Neural crest cell (in vitro differentiated cells): ENCODE measurements at places on chromosomes 1 and 21.

- no peak for DNase-seq
Measured at GRCh38 chr1:147072482-147073432, 99.5 kb downstream of the PRKAB2 start.

DNA sequence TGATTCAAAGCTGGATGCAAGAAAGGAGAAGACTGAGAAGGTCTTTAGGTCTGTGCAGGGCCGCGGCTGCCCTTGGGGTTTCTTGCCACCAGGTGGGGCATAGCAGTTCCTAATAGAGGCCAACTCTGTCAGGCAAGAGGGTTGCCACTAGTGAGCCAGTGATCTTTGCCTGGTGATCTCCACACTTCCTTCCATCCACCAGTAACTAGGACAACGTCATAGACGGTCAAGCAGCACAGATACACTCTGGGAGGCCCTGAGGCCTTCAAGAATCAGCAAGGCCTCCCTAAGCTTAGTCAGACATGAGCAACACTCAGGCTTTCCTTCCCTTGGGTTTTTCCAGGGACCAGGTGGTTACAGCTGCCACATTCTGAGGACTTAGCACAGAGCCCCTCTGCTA is 32.9 kb upstream of the ATP2B4 start:
- no peak for DNase-seq

- peak; percentile 14 for DNase-seq
Measured at GRCh38 chr1:86155051-86155806, 1.3 kb downstream of the COL24A1 start.

GRCh38 chr1:20200966-20201365 is 14.6 kb upstream of the PLA2G2C start:
- no peak for DNase-seq

DNA sequence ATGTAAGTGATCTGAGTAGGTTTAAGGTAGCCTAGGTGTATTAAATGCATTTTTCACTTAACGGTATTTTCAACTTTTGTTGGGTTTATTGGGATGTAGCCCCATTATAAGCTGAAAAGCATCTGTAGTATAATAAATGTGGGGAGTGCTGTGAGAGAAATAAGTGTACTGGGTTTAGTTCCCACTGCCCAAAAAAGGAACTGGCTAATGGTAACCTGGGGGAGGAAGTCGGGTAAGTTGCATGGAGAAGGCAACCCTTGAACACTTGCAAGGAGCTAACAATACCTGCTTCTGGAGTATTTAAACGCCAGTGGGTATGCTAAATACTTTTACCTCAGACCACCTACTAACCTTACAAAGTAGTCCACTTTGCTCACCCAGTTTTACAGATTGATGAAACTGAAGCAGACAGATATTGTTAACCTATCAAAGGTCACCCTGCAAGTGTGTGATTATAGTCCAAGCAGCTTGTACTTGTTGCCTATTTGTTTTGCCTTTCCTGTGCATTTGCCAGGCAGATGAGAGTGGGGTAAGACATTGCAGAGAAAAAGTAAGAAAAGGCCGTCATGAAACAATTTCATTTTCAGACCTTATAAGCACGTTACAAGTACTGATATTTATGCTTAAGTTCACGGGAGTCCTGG is 7.6 kb upstream of the SHISA4 start:
- no peak for DNase-seq

DNA sequence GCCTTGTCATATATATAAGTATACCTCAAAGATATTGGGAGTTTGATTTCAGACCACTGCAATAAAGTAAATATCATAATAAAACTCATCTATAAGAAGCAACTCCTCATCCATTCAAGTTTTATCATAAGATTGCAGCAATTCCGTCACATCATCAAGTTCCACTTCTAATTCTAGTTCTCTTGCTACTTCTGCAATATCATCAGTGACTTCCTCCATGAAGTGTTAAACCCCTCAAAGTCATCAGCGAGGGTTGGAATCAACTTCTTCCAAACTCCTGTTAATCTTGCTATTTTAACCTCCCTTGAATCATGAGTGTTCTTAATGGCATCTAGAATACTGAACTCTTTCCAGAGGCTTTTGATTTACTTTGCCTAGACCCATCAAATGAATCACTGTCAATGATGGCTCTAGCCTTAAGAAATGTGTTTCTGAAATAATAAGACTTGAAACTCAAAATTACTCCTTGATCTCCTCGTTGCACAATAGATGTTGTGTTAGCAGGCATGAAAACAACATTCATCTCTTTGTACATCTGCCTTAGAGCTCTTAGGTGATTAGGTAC is 88.3 kb downstream of the RPE65 start:
- DNase-seq: no peak

DNA sequence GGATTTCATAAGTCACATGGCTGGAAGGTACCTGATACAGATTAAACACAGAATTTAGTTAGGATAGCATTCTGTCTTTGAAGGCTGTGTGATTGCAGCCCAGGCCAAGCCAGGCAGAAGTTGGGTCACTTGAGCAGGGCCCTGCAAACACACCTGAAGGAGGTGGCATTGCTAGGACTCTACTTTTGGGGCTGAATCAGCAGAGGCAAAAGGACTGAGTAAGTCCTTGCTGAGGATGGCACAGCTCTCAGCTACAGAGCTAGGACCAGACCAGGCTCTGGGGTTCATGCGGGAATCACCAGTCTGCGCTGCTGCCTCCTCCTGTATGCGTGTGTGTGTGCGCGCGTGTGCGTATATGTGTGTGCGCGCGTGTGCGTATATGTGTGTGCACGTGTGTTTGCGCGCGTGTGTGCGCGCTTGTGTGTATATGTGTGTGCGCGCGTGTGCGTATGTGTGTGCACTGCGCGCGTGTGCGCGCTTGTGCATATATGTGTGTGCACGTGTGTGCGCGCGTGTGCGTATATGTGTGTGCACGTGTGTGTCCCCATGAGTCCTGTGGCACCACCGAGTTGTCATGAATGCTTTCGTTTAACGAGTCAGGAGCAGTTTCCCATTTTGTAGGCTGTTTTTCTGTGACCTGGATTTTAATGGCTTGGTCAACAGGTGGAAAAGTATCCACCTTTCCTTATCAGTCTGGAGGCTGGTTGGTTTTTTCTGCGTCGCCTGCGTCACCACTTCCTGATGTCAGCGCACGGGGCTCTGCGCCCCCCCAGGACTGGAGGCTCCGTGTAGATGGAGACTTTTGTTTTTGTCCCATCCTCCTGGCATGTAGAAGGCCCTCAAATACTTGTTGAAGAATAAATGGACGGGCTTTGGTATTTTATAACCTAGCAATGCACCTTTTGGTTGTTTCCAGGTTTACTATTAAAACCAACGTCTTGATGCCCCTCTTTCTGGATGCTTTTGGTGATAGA is 34.7 kb downstream of the ADARB1 start:
- DNase-seq: no peak

- no peak for DNase-seq
Measured at GRCh38 chr1:15417059-15417934, 7.6 kb downstream of the EFHD2 start.

DNA sequence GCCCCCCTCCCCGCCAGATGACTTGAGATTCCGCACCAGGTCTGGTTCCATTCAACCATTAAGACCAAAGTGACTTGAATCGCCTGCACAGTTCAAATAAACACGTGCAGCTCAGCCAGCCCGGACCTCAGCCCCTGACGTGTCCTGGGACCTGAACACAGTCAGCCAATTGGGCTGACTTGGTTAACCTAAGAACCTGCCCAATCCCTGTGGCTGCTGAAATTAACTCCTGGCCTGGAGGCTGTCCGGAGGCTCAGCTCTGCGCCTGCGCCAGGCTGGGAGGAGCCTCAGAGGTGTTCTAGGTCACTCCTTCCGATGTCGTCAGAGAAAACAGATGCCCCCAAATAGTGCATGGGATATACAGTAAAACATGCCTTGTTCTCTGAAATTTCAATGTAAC is 73.4 kb downstream of the SCCPDH start:
- no peak for DNase-seq

DNA sequence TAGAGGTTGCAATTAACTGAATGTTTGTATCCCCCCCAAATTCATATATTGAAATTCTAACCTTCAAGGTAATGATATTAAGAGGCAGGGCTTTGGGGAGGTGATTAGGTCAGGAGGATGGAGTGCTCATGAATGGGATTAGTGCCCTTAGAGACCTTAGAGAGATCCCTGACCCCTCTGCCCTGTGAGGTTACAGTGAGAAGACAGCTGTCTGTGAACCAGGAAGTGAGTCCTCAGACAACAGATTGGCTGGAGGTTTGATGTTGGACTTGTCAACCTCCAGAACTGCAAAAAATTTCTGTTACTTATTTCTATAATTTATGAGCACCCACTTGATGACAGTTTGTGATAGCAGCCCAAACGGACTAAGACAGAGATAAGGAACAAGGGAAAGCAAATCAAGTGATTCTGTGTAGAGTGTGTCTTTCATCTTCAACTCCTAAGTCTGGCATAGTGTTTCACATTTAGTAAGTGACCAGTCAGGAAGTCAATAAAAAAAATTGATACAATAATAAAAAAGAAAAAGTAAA is 30.0 kb upstream of the RWDD3 start:
- no peak for DNase-seq

DNA sequence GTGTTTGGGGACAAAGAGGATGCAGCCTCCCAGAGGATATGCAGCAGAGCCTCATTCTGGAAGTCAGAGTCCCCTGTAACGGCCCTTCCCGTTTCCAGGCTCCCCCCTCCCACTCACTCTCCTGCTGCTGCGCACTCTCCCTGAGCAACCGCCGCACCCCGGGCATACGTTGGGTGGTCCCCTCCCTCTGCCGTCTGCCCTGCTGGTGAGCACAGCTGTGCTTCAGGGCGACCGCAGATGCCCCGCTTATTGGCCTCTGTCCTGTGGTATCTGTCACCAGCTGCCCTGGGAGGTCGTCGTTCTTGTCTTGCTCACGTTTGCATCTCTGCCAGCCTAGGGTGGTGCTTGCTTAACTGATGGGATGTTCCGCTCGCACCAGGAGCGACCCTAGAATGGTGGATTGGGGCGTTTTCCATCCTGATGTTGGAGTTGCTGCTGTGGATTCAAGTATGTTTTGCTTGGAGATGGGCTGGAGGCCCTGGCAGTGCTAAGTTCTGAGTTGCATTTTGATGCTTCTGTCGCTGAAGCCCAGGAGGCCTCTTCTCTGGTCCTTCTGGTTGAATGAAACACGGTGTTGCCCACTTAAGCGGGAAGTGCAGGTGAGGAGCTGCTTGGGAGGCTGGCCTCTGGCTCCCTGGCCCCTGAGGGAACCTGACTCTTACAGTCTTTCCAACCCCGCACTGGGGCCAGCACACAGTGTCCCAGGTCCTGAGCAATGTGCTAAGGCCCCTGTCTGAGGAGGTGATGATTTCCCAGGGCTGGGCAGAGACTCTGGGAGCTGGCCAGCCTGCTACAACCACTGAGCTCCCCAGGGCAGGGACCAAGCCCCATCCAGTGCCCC is 3.2 kb downstream of the TMEM201 start:
- DNase-seq: no peak

DNA sequence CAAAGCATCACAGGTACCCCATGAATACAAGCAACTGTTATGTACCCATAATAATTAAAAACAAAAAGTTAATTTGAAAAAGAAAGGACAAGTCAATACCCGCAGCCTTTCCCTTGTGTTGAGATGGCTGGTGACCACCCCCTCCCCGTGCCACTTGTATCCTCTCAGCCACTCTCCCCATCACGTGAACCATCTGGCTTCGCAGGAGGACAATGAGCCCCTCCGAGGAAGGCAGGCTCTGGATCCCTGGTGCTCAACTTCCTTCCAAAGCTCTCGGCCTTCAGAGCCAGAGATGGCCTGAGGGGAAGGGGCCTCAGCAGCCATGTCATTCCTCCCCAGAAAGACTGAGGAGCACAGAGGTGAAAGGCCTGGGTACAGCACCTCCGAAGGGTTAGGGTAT is 120.4 kb upstream of the RAB4A start:
- DNase-seq: no peak

GRCh38 chr1:167638064-167638463 is 8.0 kb downstream of the RCSD1 start:
- DNase-seq: no peak

GRCh38 chr1:101203820-101204540 is 32.8 kb upstream of the S1PR1 start:
- DNase-seq: no peak

DNA sequence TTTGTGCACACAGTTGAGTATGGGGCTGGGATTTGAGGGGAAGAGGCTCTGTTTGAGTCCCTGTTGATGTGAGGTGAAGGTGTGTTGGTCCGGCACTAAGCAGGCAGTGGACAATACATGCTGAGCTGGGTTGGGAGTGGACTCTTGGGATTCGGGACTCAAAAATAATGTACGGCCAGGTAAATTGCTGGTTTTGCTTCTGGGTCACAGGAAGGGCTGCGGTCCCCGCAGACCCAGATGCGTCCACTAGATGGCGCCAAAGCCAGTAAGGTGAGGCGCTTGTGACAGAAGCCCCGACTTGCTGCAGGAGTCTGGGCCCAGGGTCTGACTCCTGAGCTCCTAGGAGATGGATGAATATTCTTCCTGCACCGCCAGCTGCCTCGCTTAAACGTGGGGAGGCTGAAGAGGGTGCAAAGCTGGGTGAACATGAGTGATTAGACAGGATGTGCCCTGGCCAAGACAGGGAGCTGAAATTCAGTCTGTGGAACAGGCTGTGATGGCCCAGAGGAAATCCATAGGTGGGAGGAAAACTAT is 61.4 kb downstream of the ACBD3 start:
- peak; percentile 96 for DNase-seq

DNA sequence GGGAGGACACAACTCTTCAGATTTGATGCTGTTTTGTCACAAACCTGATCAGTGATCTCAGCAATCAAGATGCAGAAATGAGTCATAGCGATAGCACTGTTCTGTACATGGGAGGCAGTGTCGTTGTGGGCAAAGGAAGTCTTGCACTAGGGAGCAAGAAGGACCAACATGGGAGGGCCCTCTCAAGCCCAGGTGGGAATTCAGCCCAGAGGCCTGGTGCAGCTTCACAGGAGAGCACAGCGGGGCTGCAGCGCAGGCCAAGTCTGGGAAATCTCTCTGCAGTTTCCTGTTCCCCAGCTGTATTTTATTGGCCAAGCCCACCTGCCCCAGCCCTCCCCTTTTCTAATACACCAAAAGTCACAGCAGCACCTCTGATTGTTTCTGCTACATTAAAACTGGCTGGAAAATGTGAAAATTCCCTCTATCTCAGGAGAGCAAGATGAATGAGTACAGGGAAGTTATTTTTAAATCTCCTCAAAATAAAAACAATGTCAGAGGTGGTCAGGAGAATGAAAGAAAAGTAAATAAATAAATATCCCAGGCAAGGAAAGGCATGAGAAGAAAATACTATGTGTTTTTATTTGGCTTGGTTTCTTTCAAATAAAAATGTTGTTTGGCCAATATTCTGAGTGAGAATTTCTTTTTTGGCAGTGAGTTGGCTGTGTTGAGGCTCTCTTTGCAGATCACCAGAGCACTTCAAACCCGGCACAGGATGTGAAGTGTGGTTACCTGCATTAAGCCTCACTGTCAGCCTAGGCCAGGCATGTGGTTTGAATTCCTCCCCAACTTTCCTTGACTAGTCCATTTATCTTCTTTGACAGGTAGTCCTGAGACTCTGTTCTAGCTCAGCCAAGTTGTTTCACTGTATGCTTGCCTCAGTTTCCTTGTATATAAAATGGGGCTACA is 422.1 kb downstream of the PLPP3 start:
- DNase-seq: no peak
